ENCODE measurements at places on chromosomes 3 and 15. TPM values are rescaled to one million over a fixed set of nuclear protein-coding genes. Genes with fewer than 3 reads are reported as not detected.

ROBO2 gene
- polyA plus RNA-seq = 2.2 TPM

DNA sequence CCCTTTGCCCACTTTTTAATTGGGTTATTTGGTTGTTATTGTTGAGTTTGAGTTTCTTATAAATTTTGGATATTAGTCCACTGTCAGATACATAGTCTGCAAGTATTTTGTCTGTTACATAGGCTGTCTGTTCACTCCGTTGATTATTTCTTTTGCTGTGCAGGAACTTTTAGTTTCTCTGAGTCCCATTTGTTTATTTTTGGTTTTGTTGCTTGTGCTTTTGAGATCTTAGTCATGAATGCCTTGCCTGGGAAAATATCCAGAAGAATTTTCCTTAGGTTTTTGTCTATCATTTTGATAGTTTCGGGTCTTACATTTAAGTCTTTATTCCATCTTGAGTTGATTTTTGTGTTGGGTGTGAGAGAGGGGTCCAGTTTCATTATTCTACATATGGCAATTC, 254.5 kb downstream of the NLGN1 start:
- H3K4me3 ChIP-seq = no peak overlapping the region
- no peaks in the 10 kb centered on the region for H3K36me3 ChIP-seq
- H3K4me1 ChIP-seq = no peaks in the 10 kb centered on the region
- no peaks in the 10 kb centered on the region for H3K27me3 ChIP-seq
- DNase-seq = peak; percentile 42
- no peak overlapping the region for H3K27ac ChIP-seq

DNA sequence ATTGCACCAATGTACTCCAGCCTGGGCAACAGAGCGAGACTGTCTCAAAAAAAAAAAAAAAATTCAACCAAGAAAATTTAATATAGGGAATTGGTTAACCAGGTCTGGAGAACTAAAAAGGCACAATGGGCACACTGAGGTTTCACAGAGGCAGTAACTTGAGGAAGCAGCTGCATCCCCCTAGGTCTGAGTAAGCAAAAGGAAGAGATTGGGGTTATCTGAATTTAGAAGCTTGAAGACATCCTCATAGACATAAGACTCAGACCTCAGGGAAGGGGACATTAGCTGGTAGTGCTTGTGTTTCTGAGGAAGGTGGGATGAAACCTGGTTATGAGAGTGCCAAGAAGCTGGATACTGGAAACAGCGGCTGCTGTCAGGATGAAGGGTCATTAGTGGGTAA, 50.1 kb upstream of the LEKR1 start:
- no peaks in the 10 kb centered on the region for H3K36me3 ChIP-seq
- no peak overlapping the region for H3K4me3 ChIP-seq
- no peaks in the 10 kb centered on the region for H3K27me3 ChIP-seq
- H3K27ac ChIP-seq = no peak overlapping the region

DNA sequence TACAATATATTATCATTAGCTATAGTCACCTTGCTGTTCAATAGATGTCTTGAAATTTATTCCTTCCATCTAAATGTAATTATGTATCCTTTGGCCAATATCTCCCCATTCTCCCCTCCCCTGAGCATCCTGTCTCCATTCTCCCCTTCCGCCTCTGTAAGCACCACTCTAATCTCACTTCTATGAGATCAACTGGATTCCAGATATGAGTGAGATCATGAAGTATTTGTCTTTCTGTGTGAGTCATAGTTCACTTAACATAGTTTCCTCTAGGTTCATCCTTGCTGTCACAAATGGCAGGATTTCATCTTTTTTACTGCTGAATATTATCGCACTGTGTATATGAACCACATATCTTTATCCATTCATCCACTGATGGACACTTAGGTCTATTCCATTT, 148.8 kb upstream of the NDN start:
- H3K36me3 ChIP-seq = no peaks in the 10 kb centered on the region
- no peaks in the 10 kb centered on the region for H3K4me1 ChIP-seq
- no peaks in the 10 kb centered on the region for H3K27me3 ChIP-seq
- no peak overlapping the region for H3K27ac ChIP-seq
- no peak for DNase-seq

DNA sequence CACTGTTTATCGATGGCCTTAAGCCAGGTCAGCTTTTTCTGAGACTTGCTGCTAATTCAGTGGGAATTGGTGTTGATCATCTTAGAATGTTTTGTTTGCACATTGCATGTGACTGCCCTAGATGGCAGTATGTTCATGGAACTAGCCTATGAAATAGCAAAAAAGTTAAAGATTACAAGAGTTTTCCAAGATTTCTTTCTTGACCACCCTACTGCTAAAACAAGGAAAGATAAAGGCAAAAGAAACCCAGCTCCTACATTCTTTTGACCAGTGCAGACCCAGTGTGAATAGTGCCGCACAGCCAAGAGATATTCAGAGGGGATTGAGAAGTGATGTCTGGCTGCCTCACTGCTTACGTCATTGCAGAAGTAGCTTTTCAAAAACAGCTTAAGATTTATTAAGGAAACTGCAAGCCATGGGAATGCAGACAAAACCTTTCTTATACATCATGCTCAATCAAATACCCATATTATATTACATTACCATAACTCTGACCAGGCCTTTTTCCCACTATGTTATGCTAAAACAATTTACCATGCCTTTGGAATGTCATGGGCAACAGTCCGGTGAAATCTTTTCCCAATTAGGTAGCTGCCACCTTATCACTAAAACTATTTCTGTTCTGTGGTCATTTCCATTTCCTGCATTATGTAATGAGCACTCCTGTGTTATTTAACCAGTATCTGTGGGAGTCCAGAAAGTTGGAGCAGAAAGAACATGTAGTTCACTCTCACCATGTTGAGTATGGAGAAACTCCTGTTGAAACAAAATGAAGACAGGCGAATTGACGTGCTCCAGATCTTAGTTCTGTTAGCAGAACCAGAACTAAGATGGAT, 6.0 kb downstream of the PHLDB2 start:
- H3K36me3 ChIP-seq = no peaks in the 10 kb centered on the region
- H3K27ac ChIP-seq = peak overlapping the region; percentile 52
- peak; percentile 80 for DNase-seq
- H3K27me3 ChIP-seq = no peaks in the 10 kb centered on the region
- no peak overlapping the region for H3K4me3 ChIP-seq

DNA sequence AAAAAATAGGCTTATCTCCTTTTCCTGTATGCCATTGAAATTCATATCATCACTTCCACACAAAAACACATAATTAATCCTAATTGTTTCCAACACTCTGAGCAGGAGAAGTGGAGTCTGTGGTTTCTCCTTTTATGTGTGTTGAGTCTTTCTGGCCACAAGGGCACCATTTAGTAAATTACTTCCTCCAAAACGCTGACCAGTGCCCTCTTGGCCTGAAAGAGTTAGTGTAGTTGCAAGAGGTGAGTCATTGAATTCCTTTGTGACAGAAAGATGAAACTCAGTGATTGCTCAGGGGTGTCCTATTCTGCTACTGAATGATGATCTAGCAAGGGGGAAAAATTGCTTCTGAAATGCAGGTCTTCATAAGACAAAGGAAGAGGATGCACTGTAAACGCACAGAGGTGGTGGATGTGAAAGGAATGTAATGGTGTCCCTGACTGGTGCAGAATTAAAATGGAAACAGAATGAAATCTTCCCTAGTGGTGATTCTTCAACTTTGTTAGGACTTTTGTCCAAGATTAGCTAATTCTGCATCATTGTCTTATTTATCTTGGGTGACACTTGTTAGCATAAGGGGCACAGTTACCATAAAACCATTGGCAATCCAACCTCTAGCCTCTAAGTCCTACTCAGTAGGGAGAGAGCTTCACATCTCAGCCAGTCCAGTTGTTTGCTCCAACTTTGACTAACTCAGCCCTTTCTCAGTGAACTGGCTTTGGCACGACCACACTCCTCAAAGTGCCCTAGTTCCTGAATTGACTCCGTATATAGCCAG, 208.4 kb upstream of the NANOGP8 start:
- H3K4me3 ChIP-seq = no peak overlapping the region
- peak; percentile 95 for DNase-seq
- no peaks in the 10 kb centered on the region for H3K36me3 ChIP-seq
- H3K4me1 ChIP-seq = peaks cover 7% of the 10 kb centered on the region

DNA sequence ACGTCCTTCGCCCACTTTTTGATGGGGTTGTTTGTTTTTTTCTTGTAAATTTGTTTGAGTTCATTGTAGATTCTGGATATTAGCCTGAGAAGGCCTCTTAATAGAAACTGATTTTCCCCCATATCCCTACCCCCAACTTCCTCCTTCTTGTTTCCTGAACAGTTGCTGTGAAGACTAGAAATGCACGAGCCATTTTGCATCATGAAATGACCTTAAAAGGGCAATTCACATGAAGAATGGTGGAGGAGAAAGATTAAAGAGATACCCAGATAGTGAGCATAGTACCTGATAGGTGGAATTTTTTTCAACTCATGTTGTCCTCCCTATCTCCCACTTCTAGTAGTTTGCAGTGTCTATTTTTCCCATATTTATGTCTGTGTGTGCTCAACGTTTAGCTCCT, 55.2 kb upstream of the KCNH8 start:
- H3K4me3 ChIP-seq = no peak overlapping the region
- no peak for DNase-seq
- H3K4me1 ChIP-seq = no peaks in the 10 kb centered on the region
- H3K27ac ChIP-seq = no peak overlapping the region
- H3K36me3 ChIP-seq = no peaks in the 10 kb centered on the region
- H3K27me3 ChIP-seq = no peaks in the 10 kb centered on the region

DNA sequence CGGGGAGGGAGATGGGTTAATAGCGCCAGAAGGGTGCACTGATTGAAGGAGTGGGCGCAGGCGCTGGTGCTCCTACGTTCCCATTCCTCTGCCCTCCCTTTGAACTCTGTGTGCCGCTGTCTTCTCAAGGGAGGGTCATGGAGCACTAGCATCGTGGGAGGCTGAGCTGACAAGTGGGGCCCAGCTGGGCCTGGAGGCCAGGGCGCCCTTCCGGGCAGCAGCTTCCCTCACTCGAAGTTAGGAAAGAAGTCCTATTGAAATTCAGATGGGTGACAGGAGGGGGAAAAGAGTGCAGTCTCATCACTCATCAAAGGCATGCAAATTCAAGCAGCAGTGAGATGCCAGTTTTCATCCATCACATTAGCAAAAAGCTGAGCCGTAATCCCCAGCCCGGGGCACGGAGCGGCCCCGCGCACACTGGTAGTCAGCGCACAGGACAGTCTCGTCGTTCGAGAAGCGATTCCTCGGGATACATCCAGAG, 128.2 kb downstream of the LRRK1 start:
- H3K4me3 ChIP-seq = no peak overlapping the region
- H3K4me1 ChIP-seq = peaks cover 4% of the 10 kb centered on the region
- no peaks in the 10 kb centered on the region for H3K36me3 ChIP-seq

PLCB2 gene
- 0.40 TPM for polyA plus RNA-seq

GRCh38 chr3:32882603-32883025, 64.8 kb downstream of the TRIM71 start:
- no peaks in the 10 kb centered on the region for H3K36me3 ChIP-seq
- peaks cover 4% of the 10 kb centered on the region for H3K27me3 ChIP-seq
- H3K4me1 ChIP-seq = no peaks in the 10 kb centered on the region

DNA sequence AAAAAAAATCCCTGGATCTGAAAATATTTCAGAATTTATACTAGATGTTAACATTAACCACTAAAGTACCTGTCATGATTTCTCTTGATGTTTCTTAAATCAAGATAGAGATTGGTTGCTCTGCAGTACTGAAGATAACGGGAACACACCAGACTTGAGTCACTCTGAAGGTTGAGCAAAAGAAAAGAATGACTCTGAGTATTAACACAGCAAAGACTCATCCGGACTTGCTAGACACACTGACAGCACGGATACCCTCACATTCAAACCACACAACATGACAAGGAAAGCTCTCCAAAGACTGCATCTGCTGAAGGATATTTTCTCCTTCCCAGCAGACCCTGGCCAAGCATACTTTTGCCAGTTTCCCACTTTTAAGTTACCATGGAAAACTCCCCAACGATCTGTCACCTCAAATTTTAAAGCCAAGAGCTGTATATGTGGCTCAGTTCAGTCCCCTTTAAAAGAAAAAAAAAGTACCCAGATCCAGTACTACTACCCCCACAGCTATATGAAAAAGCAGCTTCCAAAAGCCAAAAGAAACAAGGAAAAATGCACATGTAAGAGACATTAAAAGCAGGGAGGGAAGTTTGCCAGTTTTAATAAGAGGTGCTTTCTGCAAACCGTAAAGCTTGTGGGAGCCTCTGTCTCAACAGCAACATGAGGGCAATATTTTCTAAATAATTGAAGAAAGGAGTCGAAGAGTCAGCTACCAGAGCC, 8.3 kb downstream of the EOGT start:
- peaks cover 3% of the 10 kb centered on the region for H3K36me3 ChIP-seq
- no peak overlapping the region for H3K27ac ChIP-seq
- peaks cover 8% of the 10 kb centered on the region for H3K4me1 ChIP-seq

GRCh38 chr15:60462027-60462426, 16.9 kb downstream of the ICE2 start:
- no peaks in the 10 kb centered on the region for H3K36me3 ChIP-seq
- H3K4me3 ChIP-seq = no peak overlapping the region
- DNase-seq = peak; percentile 42
- H3K27ac ChIP-seq = no peak overlapping the region

GNAT1 gene
- not detected for polyA plus RNA-seq

CD47 gene
- 91.7 TPM for polyA plus RNA-seq

GRCh38 chr3:45443459-45443858, 55.1 kb downstream of the LARS2 start:
- no peaks in the 10 kb centered on the region for H3K27me3 ChIP-seq
- no peak for DNase-seq
- H3K4me3 ChIP-seq = no peak overlapping the region
- H3K27ac ChIP-seq = no peak overlapping the region
- H3K4me1 ChIP-seq = no peaks in the 10 kb centered on the region

DNA sequence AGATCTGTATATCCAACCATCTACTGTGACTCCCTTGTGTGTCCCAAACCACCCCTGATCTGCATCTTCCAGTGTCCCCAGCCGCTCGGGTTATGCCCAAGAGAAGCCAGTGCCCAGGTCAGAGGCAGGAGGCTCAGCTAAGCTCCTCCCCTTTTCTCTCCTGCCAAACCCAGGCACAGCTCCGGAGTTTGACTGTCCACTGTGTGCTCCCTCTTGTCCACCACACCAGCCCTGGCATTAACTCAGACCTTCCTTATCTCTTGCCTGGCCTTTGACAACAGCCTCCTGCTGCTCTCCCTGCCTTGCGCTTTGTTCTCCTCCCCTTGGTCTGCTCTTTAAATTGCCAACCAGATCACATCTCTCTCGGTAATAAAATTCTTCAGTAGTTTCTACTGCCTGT, 39.3 kb downstream of the DGKG start:
- peaks cover under 1% of the 10 kb centered on the region for H3K27me3 ChIP-seq
- no peaks in the 10 kb centered on the region for H3K36me3 ChIP-seq
- no peak for DNase-seq
- H3K27ac ChIP-seq = no peak overlapping the region
- H3K4me1 ChIP-seq = no peaks in the 10 kb centered on the region
- H3K4me3 ChIP-seq = no peak overlapping the region

CTSH gene
- 10.0 TPM for polyA plus RNA-seq

DNA sequence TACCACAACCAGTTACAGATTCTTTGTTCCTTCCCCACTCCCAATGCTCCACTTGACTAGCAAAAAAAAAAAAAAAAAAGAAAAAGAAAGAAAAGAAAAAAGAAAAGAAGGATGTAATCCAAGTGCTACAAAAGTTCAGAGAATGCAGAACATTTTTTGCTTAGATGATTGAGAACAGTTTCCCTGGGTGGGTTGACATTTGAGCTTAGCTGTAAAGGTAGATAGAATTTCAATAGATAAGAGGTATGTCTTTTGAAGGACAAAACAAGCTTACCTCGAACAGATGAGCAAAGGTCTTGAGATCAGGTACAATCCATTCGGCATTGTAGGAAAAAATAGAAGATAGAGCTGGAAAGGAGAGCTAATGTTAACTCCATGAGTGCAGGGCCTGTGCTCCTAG, 344.6 kb upstream of the NECTIN3 start:
- H3K27me3 ChIP-seq = no peaks in the 10 kb centered on the region
- H3K4me3 ChIP-seq = no peak overlapping the region
- H3K4me1 ChIP-seq = no peaks in the 10 kb centered on the region
- H3K27ac ChIP-seq = no peak overlapping the region

SPSB4 gene
- polyA plus RNA-seq = not detected
